ENCODE measurements at places on chromosomes 2 and 18.

DNA sequence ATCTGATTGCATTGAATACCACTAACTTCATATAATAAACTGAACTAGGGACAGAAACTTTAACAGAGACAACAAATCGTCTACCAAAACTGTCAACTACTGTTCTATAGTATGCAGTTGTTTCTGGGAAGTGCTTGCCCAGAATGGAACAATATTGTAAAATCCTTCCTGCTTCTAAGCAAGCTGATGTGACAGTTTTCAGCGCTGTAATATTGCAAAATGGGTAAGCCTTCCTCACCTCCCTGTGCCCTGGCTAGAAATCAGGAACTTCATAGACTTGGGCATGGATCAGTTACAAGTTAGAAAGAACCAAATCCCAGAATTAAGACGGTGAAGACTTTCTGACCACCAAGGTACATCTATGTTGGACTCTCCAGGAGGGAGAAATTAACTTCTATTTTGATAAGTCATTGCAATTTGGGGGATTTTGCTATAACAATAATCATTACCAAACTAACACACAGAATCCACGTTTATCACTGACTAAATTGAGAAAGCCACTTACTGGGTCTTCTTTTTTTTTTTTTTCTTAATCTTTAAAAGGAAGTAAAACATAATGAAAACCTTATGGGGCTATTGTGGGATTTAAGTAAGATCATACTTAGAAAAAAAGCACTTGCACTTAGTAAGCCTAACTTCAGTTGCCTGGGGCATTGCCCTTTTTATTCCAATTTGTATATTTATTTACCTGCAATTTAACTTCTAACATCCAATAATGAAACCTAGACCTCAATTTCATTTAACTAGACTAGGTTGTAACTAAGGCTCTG, 261.5 kb downstream of the TRIB2 start:
- no peak for DNase-seq

DNA sequence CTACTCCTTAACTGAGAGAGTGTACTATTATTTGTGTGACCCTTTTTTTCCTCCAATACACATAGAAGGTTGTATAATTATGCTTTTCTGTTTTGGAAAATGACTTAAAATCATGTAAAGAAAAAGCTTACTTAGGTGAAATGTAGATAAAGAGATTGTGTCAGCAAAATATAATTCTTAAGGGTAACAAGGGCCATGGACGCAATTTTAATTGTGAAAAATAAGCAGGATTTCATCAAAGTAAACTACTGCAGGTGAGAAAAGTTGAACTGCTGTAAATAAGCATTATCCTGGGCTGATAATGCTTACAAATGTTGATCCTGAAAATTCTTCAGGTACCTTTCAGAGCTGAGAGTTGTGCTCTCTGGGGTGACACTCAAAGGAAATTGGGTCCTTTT, 141.5 kb downstream of the RPIA start:
- no peak for DNase-seq

- no peak for DNase-seq
Measured at GRCh38 chr2:64289251-64289650, 145.0 kb upstream of the PELI1 start.

- peak; percentile 60 for DNase-seq
Measured at GRCh38 chr18:78871618-78872017, 108.0 kb upstream of the SALL3 start.

DNA sequence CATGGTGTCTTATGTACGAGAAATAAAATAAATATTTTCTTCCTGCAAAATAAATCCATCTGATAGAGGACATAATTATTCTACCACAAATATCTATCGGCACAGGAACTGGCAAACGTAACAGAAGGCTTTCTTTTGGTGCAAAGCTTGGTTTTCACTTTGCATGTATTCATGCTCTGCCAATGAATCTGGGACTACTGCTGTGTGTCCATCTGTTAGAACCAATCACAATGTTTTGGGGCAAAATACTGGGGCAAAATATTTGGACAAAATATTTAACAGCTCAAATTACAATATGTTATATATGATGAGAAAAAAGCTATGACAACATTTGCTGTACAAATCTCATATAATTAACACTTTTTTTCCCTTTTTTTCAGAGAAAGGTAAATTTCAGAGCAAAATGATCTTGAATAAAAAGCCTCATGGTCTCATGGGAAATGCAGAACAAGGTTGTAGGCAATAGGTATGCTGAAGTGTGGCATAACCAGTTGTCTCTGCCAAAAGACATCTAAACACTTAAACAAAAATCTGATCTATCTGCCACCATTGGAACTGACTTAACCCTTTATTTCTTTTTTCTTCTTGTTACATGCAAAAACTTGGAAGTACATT, 923.2 kb downstream of the CPS1 start:
- DNase-seq, result no peak

DNA sequence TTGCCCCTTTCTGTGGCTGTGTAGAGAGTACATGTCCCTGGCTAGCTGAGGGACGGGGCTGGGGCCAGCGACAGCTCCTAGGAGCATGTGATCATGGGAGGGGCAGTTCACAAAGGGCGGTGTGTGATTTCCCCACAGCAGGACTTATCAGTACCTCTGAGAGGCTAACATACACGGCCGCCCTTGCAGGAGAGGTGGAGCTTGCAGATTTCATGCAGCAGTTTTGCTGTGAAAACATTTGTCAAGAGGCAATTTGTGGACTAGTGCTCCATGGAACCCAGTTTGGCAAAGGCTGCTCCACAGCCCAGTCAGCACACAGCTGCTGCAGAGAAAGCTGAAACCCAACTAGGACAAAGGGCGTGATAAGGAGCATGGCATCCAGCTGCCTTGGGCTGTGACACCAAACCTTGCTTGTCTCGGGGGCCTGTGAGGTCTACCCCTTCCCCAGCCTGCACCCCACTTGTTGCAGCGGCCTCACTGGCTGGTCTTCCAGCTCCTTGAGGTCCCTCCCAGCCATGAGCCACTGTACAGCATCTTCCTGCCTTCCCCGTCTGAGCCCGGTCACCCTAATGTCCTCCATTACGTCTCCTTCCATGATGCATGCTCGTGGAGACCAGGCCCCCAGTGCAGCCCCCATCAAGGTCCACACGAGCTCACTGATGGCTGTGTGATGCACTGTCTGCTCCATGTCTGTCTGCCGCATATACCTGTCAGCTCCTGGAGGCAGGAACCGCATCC, 121.4 kb upstream of the HDAC4 start:
- peak; percentile 61 for DNase-seq

GRCh38 chr2:174343343-174343622, 8.5 kb downstream of the SP9 start:
- no peak for DNase-seq

DNA sequence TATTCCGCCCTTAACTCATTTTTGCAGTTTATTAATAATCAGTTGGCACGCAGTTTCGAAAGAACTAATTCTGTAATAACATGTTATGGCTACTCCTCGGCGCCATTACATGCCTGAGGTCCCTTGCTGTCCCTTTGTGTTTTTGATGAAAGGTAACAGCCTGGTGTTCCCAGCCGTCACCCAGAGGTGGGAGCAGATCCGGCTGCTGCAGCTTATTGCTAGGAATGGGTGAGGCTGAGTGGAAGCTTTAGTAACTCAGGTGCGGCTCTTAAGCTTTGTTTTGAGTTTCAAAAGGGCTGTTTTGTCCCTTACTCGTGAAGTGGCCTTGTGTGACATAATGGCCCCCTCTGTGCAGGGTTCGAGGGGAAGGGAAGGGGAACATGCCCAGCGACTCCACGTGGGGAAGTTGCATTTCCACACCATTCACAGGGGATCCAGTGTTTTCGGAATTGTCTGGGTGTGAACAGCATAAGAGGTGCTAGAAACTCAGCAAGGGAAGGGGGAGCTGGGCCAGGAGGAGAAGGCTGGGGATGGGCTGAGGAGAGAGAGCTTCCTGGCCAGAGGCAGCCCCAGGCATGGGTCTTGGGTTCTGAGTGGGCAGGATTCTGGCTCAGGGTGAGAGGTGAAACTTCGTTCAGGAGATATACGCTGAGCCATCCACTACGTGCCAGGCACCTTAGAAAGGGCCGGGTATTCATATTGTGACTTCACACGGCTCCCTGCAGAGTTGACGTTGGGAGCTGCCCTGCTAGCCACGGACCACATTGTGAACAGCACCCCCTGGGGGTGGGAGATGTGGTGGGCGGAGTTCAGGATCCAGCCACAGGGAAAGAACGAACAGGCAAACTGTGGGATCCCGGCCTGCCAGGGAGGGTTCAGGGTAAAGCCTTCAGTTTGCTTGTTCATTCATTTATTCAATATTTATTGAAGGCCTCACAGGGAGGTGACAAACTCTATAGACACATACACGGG, 84.4 kb downstream of the TGOLN2 start:
- peak; percentile 68 for DNase-seq

DNA sequence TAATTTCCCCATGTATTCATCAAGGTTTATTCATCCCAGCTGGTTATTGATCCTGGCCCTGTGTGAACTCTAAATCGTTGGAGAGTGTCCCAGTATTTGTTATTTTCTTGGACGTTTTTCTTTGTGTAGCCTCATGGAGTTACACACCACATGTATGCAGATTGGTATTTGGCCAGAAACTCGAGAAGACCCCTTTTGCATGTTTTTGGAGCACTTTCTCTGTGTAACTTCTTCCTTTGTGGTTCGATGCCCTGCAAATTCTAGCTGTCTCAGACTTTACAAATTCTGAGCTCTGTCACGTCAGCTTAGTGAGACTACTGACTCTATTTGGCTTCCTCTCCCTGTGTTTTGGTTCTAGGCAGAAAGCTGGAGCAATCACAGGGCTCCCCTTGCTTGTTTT, 198.7 kb downstream of the MCFD2 start:
- DNase-seq, result no peak

DNA sequence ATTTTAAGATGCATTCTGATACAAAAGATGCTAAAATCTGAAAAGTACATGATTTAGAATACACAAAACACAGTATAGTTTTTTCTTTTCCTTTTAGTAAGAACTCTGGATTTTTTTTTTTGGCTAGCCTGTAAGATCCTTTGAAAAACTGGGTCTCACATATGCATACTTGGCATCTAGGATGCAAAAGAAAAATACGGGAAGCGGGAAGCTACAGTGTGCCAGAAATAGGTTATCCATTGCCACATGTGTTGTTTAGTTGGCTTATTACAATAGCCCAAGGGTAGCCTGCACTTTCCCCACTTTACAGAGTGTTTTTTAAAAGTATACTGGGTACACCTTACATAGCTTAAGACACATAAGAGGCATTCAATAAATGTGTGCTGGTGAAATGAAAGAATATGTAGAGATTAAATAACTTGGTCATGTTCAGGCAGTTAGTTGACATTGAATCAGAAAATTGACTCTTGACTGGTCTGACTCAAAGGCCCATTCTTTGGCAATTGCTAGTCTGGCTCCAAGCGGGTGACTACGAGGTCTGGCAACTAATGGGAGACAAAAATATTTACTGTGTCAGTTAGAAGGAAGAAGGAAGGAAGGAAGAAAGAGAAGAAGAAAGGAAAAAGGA, 286.8 kb upstream of the TRIB2 start:
- DNase-seq, result no peak

DNA sequence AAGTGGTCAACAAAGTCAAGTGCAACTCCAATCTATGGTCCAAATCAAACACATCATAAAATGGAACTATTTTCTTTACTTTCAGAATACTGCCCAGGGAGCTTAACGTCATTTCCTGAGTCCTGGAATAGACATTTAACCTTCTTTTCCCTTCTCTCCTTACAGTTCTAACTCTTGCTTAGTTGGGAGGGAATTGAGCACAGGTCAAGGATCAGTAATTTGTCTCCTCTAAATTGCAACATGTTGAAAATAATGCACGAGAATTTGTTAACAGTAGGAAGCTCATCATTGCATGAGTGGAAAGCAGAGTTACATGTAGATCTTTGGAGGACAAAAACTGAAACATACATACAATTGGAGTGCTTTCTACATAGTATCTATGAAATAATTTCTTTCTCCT, 87.7 kb downstream of the MEP1B start:
- DNase-seq, result no peak

DNA sequence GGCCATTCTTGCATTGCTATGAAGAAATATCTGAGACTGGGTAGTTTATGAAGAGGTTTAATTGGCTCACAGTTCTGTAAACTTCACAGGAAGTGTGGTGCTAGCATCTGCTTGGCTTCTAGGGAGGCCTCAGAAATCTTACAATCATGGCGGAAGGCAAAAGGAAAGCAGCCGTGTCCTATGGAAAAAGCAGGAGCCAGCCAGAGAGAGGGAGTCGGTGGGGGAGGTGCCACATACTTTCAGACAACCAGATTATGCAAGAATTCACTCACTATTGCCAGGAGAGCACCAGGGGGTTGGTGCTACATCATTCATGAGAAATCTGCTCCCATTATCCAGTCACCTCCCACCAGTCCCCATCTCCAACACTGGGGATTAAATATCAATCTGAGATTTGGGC, 64.1 kb downstream of the CPS1 start:
- no peak for DNase-seq

DNA sequence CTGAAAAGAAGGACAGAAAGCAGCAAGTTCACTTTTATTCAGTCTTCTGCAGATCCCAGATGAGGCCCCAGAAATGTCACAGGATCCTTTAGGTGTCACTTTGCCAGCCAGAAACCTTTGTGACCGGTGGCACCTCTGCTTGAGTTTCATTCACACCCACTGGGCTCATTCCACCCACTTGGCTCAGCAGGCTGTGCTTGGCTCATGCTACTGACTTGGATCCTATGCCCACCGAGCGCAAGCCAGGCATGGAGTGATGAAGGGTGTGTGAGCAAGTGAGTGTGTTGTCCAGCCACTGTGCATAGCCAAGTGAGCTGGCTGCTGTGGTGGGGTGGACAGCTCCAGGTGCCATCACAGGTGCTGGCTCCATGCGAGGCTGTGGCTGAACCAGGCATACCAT, 357.0 kb upstream of the GULP1 start:
- DNase-seq, result no peak

Data from left ventricle myocardium superior (tissue), 1 donor.